ENCODE measurements at places on chromosomes 4 and X.

GRCh38 chr4:23945451-23946017, 55.7 kb upstream of the PPARGC1A start:
- no peak for DNase-seq

GRCh38 chrX:15714529-15714928, 23.5 kb upstream of the CA5B start:
- DNase-seq, result no peak

- DNase-seq, result no peak
These were observed 486.4 kb upstream of the FAT1 start for GRCh38 chr4:187209921-187210613.

- no peak for DNase-seq
These were observed 21.1 kb upstream of the PITX2 start for GRCh38 chr4:110644008-110644407.

DNA sequence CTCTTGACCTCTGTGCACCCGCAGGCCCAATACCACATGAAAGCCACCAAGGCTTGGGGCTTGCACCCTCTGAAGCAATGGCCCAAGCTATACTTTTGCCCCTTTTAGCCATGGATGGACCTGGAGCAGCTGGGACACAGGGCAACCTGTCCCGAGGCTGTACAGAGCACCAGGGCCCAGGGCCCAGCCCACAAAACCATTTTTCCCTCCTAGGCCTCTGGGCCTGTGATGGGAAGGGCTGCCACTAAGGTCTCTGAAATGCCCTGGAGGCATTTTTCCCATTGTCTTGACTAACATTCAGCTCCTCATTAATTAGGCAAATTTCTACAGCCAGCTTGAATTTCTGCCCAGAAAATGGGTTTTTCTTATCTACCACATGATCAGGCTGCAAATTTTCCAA, 79.9 kb upstream of the GABRA3 start:
- DNase-seq, result no peak

DNA sequence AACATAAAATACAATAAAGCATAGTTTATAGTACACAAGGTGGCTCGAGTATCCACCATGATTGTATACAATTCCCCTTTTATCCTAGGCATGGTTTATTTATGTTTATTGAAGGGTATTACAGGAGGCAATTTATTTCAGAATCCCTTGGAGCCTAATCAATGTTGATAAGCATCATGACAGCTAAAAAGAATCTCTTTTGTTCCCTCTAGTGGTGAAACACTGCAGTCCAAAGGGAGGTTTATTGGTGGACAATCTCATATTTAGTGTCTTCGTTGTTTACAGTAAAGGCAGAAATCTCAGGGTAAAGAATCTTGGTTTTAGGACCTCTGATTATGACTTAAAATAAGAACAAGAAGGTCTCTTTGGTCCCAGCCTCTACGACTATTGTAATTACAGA, 1712.5 kb downstream of the C4orf33 start:
- DNase-seq, result no peak

GRCh38 chrX:88584283-88584682, 162.7 kb upstream of the CPXCR1 start:
- no peak for DNase-seq

- DNase-seq, result no peak
These were observed 111.0 kb downstream of the CPE start for GRCh38 chr4:165489786-165490185.

DNA sequence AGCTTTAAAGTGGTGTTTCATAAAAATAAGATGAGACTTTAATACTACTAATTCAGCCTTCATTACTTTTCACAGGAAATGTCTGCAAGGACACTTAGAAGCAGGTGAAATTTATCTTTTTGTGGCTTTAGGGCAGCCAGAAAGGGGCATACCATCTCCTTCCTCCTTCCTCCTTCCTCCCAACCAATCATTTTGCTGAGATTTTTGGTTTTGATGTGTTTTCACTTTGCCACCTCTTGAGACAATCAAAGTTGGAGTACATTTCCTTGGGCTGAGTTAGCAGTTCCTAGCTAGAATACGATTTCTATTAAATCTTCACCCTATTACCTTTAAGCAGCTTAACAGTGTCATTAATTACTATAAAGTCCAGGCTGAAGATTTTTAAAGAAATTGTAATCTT, 5.1 kb upstream of the NDST3 start:
- DNase-seq, result no peak

- DNase-seq, result no peak
These were observed 390.3 kb downstream of the FAM47A start for GRCh38 chrX:33741807-33742206.

DNA sequence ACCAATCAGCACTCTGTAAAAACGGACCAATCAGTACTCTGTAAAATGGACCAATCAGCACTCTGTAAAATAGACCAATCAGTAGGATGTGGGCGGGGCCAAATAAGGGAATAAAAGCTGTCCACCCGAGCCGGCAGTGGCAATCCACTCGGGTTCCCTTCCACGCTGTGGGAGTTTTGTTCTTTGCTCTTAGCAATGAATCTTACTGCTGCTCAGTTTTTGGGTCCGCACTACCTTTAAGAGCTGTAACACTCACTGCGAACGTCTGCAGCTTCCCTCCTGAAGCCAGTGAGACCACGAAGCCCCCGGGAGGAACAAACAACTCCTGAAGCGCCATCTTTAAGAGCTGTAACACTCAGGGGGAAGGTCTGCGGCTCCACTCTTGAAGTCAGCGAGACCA, 66.4 kb upstream of the BRS3 start:
- no peak for DNase-seq

GRCh38 chr4:43330288-43330687, 437.8 kb downstream of the GRXCR1 start:
- DNase-seq, result no peak

DNA sequence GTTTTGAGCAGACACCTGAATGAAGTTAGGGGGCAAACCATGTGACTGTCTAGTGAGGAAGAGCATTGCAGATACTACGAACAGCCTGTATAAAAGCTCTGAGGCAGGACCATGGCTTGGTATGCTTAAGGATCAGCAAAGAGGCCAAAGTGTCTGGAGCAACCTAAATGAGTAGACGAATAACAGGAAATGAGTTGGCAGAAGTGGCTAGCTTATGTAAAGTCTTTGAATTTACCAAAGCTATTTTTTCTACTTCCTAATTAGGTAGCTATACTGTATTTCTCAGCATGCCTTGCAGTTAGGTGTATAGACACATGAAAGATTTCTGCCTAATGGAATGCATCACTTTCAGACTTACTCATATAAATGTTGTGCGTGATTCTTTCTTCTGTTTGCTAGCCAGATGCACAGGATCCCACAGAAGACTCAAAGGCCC, 9.3 kb upstream of the GPRIN3 start:
- no peak for DNase-seq

- no peak for DNase-seq
These were observed 7.7 kb downstream of the EDNRA start for GRCh38 chr4:147488556-147488955.

DNA sequence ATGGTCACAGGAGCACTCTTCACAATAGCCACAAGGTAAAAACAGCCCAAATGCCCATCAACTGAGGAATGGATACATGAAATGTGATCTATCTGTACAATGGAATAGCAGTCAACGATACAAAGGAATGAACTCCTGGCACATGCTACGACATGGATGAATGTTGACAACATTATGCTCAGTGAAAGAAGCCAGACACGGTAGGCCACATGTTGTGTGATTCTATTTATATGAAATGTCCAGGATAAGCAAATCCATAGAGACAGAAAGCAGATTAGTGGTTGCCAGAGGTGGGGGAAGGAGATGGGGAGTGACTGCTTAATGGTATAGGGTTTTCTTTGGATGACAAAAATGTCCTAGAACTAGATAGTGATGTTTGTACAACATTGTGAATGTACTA, 58.7 kb upstream of the GPM6B start:
- no peak for DNase-seq

DNA sequence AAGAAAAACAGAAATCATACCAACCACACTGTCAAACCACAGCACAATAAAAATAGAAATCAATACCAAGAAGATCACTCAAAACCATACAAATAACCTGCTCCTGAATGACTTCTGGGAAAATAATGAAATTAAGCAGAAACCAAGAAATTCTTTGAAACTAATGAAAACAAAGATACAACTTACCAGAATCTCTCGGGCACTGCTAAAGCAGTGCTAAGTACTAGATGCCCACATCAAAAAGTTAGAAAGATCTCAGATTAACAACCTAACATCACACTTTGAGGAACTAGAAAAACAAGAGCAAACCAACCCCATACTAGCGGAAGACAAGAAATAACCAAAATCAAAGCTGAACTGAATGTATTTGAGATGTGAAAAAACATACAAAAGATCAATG, 33.2 kb downstream of the AWAT2 start:
- no peak for DNase-seq

- DNase-seq, result no peak
These were observed 98.0 kb downstream of the AMMECR1 start for GRCh38 chrX:110219920-110220319.

DNA sequence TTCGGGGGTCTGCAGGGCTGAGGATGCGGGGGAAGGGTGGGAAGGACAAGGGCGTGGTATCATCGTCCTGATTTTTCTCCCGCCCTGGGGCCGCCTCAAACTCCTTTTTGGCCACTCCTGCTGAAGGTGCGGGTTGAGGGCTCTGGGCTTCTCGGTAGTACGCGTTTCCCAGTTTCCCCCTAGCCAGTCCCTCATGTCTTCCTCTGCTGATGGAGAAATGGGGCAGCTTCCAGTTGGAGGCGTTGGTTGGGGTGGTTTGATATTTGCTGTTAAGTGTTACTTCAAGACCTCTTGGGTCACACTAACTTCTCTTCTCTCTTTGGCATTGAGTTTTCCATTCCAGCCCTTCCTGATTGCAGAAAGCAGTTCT, 482 bp downstream of the GSTCD start:
- peak; percentile 13 for DNase-seq

DNA sequence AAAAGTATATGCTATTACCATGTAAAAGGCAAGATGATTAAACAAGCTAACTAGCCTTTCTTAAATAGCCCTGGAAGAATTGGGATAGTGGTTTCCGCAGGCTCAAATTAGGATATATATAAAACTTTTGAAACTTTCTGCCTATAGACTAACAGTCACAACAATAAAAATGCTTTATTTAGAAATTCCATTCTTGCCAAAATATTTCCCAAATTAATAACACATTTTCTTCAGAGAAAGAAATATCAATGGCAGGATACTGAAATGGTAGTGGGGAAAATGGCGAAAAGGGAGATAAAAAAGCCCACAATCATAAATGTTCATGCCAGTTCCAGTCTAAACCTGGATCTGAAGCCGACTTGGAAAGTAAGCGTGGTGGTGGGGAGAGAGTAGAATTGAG, 56.0 kb downstream of the MAD2L1 start:
- no peak for DNase-seq

DNA sequence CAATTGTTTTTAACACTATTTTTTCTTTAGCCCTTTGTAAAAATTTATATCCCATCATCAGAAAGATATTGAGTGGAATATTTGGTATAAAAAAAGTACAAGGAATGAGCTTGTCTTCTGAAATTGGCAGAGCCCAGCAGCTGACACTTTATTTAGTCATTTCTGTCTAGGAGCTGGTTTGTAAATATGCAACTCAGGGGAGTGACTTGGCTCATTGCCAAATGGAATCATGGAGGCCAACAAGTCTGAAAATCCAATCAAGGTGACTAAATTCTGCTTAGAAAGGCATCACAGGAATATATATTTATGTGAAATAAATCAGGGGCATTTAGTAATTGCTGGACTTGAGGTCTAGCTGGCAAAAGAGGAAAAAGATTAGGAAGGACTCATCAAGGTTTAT, 74.4 kb downstream of the OTC start:
- DNase-seq, result no peak

DNA sequence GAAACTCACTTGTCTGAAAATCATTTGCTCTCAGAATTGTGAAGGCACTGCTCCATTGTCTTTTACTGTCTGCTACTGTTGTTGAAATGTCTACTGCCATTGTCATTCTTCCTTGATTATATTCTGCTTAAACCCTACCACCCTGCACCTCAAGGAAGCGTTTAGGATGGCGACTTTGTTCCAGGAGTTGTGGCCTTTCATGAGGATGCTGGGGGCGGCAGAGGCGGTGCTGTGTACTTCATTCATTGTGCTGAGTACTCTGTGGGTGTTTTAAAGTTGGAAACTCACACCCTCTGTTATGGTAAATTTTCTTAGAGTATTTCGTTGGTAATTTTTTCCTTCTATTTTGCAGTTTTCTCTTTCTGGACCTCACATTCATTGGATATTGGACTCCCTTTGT, 258.9 kb downstream of the TENM3 start:
- no peak for DNase-seq

- DNase-seq, result no peak
These were observed 37.6 kb downstream of the TAB3 start for GRCh38 chrX:30851449-30851848.

- no peak for DNase-seq
These were observed 869.4 kb upstream of the FRG1 start for GRCh38 chr4:189071241-189071640.

- no peak for DNase-seq
These were observed 25.8 kb upstream of the TBL1X start for GRCh38 chrX:9438933-9439494.

- no peak for DNase-seq
These were observed 66.3 kb upstream of the TAPT1 start for GRCh38 chr4:16292585-16292984.

GRCh38 chrX:46561824-46562657, 11.5 kb upstream of the CHST7 start:
- peak; percentile 11 for DNase-seq

- no peak for DNase-seq
These were observed 239.4 kb upstream of the STK26 start for GRCh38 chrX:131783555-131784308.

- DNase-seq, result no peak
These were observed 71.1 kb upstream of the SCOC start for GRCh38 chr4:140302151-140302859.

DNA sequence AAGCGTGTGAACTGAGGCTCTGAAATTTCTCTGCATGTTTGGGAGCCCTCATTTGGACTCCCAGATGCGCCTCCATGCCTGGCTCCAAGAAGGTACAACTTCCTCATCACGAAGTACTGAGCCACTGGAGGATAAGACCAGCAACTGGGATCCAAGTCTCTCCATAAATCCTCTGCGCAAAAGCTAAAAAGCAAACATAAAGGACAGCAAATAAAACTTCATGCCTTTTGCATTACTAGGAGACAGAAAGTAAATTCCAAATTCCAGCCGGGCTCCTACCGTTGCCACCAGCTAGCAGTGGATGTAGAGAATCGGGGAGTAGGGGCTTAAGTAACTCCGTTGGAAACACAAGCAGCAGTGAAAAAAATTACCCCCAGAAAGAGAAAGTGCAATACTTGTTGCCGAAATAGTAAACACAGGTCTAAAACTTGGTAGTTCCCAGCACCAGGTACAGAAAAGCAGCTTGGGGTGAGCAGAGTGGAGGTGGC, 477.1 kb upstream of the TENM3 start:
- no peak for DNase-seq

DNA sequence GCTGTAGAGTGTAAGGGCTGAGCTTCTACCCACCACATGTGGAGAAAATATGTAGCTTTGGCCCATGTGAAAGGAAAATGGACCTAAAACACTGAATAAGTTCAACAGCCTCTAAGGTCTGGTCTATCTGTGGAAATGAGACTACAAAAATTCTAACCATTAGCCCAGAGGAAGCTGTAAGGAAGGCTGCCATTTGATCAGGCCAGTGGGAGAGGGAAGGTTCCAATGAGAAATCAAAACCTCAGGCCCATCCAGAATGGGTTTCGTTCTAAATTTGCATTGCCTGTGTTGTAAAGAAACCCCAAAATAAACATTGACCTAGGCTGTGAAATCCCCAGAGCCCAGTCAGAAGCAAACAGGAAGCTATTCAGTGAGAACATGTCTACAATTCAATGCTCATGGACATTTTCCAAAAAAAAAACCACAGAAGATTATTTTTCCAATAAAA, 320.4 kb upstream of the SLC7A11 start:
- DNase-seq, result no peak

GRCh38 chr4:140084385-140084784, 69.6 kb downstream of the MAML3 start:
- no peak for DNase-seq
